ENCODE measurements at places on chromosomes 13 and 19.

DNA sequence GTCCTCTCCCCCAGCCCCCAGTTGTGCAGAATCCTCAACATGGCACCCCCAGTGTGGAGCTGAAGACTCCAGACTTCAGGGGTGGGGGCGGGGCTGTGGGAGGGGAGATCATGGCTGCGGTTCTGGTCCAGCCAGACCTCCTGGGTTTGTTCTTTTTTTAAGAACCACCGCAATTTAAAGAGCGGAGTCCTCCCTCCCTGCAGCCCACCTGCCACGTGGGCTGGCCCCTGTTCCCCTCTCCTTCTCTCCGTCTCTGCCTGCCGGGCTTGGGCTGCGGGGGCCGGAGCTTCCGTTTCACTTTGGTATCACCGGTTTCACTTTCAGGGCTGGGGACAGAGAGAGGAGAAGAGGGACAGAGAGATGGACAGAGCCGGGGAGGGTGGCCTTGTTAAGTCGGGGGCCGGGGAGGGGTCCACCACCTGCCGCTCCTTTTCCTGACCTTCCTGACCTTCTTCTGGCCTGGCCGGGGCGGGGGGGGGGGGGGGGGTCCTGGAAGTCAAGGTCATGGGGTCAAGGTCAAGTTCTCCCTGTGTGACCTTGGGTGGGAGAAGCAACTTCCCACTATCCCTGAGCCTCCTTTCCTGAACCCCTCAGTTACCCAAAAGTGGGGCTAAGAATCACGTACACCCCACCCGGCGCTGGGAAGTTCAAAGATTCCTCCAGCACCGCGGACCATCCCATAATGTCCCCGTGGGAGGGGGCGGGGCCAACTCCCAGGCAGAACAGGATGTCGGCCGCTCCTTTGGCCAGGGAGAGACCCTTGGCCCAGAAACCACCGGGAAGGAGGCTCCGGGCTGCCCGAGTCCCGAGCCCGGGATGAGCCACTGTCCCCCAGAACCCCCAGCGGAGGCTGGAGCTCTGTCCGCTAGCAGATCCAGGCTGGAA, 11.3 kb upstream of the ZBTB7A start:
- DNase-seq, result no peak

GRCh38 chr19:45670670-45671453, 2.8 kb downstream of the GIPR start:
- DNase-seq, result peak; percentile 75

DNA sequence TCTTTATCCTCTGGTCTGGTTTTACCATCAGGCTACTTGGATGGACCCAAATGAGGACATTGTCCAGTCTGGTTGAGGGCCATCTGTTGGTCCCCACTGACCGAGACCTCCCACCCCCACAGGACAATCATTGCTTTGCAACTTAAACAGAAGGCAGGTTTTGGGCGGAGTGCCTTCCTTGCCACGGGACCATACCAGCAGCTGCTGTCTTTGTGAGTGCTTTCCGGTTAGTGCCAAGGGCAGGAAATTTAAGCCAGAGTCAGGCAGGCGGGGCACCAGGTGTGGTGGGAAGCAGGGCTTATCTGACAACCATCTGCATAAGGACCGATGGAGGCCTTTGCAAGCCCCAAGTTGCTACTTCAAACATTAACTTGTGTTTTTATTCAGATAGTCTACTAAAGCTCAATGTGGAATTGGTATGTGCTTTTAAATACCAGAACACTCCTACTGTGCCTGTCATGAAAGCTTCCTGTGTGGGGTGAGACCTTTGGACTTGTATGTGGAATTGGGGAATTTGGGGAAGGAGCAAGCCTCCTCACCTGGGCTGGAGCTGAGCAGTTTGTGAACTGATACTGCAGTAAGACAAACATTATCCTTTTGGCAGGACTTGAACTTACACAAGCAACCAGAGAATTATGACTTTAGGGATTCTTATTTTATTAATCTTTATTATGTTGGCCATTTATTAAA, 39.3 kb upstream of the UBE2L5 start:
- DNase-seq, result no peak

DNA sequence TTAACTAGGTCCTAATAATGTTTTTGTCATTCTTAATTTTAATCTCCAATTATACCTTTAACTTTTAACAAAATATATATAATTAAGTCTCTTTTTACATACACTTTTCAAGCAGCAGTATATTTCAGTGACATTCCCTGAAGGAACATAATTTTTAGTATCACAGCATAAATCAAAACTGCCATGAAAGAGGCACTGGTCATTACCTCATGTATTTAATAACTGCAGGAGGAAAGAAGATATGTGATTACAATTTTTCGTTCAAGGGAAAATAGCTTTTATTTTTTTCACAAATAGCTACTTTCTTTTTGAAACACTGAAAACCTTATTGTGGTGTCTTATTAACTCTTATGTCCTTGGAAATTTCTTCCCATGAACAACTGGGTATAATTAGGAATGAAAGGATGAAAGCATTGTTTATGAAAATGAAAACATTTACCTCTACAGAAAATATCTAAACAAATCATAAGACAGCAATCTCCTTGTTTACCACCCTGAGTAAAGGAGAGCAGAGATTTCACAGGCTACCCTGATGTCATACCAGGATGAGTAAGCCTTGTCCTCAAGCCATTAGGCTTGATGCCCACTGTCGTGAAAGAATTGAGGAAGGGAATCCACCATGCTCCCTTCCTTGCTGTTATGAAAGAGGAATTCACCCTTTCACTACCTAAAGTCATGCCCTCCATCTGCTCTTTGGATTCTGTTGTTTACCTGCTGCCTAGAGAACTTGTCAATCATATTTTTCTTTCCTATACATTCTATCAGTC, 877.2 kb upstream of the PCDH20 start:
- DNase-seq, result no peak

DNA sequence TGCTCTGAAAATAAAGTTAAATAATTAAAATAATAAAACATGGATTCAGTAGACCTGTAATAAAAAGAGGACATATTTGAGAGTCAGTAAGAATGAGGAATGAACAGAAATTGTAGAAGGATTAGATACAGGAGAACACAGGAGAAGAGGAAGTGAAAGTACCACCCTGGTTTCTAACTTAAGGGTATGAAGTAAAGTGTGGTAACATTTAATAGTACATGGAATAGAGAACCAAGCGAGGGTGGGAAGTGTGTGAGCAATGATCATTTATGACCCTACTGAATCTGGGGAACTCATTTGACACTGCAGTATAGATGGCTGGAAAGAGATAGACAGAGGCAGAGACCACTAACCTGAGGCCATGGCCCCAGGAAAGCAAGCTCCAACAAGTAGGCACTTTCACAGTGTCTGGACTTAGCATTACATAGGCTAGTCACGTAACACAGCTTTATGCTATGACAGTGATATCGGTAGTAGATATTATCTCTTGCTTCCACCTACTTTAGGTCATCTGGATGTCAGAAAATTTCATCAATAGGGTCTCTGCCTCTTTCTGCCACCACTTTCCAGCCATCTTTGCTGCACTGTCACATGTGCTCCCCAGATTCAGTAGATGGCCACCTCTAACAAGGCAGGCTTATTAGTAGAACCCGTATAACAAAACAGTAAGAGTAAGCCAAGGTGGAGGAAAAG, 633.9 kb upstream of the MIR17HG start:
- no peak for DNase-seq

GRCh38 chr19:39154629-39155100, 29.1 kb downstream of the PAK4 start:
- no peak for DNase-seq

- DNase-seq, result no peak
Measured at GRCh38 chr13:25186187-25186586, 14.1 kb upstream of the AMER2 start.

- no peak for DNase-seq
Measured at GRCh38 chr13:26599403-26599802, 41.9 kb downstream of the WASF3 start.

DNA sequence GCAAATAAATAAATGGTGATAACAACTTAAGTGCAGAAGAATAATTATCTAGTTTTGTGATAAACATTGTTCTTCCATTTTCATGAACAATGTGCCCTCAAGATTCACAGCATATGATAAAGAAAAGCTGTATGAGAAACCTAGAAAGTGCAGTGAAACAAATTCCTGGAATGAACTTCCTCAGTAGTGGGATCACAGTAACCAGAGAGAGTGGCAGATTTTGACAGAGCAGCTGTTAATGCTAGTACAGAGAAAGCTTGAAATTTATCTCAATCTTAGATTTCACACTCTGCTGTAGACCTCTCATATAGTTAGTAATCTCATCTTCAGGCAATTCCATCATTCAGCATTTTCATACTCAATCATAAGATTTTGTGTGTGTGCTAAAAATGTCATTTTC, 664.9 kb downstream of the PCDH9 start:
- DNase-seq, result no peak

Measured in NCI-H345 (cell line).